ENCODE measurements at places on chromosomes 1 and 21.

DNA sequence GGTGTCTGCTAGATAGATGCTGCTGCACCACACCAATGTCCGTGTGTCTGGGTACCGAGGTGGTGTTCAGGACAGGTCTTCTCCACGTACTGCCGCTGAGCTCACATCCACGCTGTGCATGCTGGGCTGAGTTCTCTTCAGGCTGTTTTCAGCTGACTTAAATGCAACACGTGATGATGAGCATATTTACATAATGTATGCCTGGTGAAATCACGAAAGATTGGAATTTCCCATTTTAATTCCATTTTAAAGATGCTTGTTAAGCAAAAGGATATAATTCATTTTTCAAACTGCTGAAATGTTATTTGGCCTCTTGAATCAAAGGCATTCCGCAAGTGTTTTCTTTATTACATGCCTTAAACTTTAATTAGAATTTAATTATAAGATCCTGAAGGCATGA, 107.9 kb downstream of the FGGY start:
- DNase-seq = no peak

- DNase-seq = no peak
Observed at GRCh38 chr1:180425952-180426351, 76.4 kb downstream of the ACBD6 start.

- peak; percentile 12 for DNase-seq
Observed at GRCh38 chr1:21607549-21608529, 61.3 kb downstream of the RAP1GAP start.

GRCh38 chr1:221416723-221417122, 325.2 kb downstream of the DUSP10 start:
- DNase-seq = no peak

All from activated T-cell treated with anti-CD3 and anti-CD28 coated beads for 4 hours (primary cell).